Mammary microvascular endothelial cell (primary cell): ENCODE measurements at places on chromosomes 2 and 18. TPM values are rescaled to one million over a fixed set of nuclear protein-coding genes. Genes with fewer than 3 reads are reported as not detected.

The RGPD3 gene
- 0.10 and 0.13 TPM in 2 replicates for total RNA-seq

The FBXO36 gene
- 2.3 and 2.6 TPM in 2 replicates for total RNA-seq

The KYNU gene
- total RNA-seq: 2.6 and 7.9 TPM in 2 replicates

The RTP5 gene
- total RNA-seq: not detected in 2 replicates

The DSC3 gene
- total RNA-seq: 0.10 and 0.13 TPM in 2 replicates

The SLC9A2 gene
- 0.05 and 0.07 TPM in 2 replicates for total RNA-seq

The ZSWIM2 gene
- not detected in 2 replicates for total RNA-seq

The CCDC178 gene
- 8.2 and 8.5 TPM in 2 replicates for total RNA-seq

The UBE2E3 gene
- total RNA-seq: 69.9 and 82.5 TPM in 2 replicates

The SERTAD2 gene
- total RNA-seq: 13.3 and 13.5 TPM in 2 replicates

The HAAO gene
- total RNA-seq: not detected in 2 replicates

The SCN1A gene
- not detected in 2 replicates for total RNA-seq

The XDH gene
- not detected in 2 replicates for total RNA-seq

The LCT gene
- not detected in 2 replicates for total RNA-seq

The NTSR2 gene
- not detected in 2 replicates for total RNA-seq

The FAM98A gene
- 25.8 and 35.5 TPM in 2 replicates for total RNA-seq

The CHPF gene
- 0.27 and 0.44 TPM in 2 replicates for total RNA-seq

The ALS2 gene
- total RNA-seq: 18.2 and 20.8 TPM in 2 replicates

The SCYGR4 gene
- total RNA-seq: not detected in 2 replicates

The SLC4A3 gene
- not detected in 2 replicates for total RNA-seq

The KIF1A gene
- total RNA-seq: 0.13 TPM in 1 of 2 replicates, not detected in the other

The POTEI gene
- total RNA-seq: 0.05 and 0.07 TPM in 2 replicates

The IL1R1 gene
- total RNA-seq: 8.6 and 8.9 TPM in 2 replicates

The CCDC68 gene
- total RNA-seq: 5.3 and 5.9 TPM in 2 replicates

The SP9 gene
- total RNA-seq: not detected in 2 replicates

The CCT4 gene
- total RNA-seq: 202 and 203 TPM in 2 replicates

The OTX1 gene
- total RNA-seq: 0.10 TPM in 1 of 2 replicates, not detected in the other
